ENCODE measurements at places on chromosomes 11 and 22.

- no peak for DNase-seq
Measured at GRCh38 chr11:31355131-31355530, 14.4 kb downstream of the DCDC1 start.

- no peak for DNase-seq
Measured at GRCh38 chr11:64934682-64935358, 873 bp downstream of the GPHA2 start.

DNA sequence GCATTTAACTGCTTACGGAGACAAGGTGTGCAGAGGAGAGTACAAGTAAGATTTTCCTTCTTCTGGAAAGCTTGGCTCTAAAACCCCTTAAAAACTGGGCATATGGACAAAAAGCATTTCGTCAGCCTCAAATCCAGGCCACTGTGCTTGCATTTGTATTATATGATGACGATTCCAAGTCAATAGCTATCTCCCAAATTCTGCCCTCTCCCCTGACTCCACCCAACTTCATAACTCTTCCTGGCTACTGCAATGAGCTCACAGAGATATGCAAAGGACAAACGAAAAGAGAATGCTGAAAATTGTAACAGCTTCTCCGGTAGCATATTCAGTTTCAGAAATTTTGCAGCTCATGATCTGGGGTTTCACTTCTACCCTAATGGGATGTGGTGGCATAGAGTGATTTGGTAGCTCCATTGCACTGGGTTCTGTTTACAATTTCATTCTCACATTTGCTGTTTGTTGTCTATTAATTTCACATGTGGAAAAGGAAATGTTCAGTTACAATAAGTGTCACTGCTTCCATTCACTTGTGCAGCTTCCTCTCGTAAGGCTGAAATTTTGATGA, 45.6 kb upstream of the CHRM4 start:
- DNase-seq = no peak

- no peak for DNase-seq
Measured at GRCh38 chr11:118213201-118213600, 11.6 kb downstream of the JAML start.

- DNase-seq = no peak
Measured at GRCh38 chr11:83611600-83611999, 325.4 kb upstream of the CCDC90B start.

GRCh38 chr22:47328550-47329243, 566.2 kb downstream of the TBC1D22A start:
- peak; percentile 19 for DNase-seq

GRCh38 chr22:46563381-46564083, 26.1 kb upstream of the CELSR1 start:
- peak; percentile 78 for DNase-seq

DNA sequence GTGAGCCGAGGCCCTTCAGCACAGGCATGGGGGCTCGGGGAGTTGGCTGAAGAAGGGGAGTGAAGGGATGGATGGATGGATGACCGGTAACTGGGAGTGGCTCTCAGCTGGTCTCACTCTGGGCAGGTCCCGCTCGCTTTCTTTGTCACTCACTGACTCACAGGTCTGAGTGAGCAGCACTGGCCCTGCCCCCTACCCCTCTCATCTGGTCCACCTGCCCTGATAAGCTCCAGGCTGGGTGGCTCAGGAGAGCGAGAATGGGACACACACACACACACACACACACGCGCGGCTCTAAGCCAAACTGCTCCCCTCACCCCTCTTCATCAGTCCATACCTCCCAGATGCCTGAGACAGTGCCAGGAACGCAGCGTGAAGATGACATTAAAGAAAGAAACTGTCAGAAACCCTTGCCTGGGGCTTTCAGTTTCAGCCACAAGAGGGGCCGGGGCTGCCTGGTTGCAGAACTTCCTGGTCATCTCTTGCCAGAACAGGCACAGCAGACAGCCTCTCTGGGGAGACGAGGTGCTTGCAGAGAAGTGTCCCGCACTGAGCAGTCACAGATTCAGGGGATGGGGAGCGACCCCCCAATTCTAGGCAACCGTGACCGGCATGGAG, 16.5 kb upstream of the SHISAL1 start:
- DNase-seq = no peak

- no peak for DNase-seq
Measured at GRCh38 chr22:47123006-47123826, 360.8 kb downstream of the TBC1D22A start.

- peak; percentile 62 for DNase-seq
Measured at GRCh38 chr22:23128269-23129108, 13.3 kb downstream of the RSPH14 start.

DNA sequence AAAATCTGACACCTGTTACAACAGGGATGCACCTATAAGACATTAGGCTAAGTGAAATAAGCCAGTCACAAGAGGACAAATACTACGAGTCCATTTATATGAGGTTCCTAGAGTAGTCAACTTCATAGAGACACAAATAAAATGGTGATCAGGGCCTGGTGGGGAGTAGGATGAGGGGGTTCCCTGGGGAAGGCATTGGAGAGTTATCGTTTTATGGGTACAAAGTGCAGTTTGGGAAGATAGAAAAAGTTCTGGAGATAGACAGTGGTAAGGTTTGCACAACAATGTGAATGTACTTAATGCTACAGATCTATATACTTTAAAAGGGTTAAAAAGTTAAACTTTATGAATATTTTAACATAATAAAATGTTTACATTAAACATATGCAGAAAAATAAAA, 31.4 kb upstream of the B3GNT6 start:
- DNase-seq = no peak

DNA sequence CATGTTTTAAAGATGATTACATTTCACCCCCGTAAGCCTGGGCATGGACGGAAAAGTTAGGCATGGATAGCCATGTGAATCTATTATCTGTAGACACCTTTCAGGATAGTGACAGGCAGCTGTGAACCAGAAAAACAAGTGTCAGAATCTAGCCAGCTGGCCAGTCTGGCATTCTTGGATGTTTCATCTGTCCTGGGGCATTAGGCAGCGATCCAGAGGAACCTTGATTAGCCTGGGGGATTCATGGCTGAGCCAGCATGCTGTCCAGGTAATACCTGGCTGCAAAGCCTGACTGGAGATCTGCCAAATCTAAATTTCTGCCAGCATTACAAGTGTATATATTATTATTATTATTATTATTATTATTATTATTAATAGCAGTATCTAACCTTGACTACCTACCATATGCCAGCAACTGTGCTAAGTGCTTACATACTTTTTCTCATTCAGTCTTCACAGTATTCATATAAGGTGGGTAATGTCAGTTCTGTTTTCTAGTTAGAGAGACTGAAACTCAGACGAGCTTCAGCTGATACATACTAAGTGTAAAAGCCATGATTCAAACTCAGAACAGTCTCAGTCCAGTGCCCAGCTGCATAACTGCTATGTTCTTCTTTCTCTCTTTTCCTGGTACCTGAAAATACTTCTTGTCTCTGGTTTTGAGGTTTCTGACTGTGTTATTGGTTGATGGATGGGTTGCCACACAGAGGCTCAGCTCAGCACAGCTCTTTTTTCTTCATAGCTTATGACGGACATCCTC, 12.8 kb downstream of the BMAL1 start:
- DNase-seq = no peak

GRCh38 chr22:32800994-32801536, 440 bp upstream of the TIMP3 start:
- no peak for DNase-seq

DNA sequence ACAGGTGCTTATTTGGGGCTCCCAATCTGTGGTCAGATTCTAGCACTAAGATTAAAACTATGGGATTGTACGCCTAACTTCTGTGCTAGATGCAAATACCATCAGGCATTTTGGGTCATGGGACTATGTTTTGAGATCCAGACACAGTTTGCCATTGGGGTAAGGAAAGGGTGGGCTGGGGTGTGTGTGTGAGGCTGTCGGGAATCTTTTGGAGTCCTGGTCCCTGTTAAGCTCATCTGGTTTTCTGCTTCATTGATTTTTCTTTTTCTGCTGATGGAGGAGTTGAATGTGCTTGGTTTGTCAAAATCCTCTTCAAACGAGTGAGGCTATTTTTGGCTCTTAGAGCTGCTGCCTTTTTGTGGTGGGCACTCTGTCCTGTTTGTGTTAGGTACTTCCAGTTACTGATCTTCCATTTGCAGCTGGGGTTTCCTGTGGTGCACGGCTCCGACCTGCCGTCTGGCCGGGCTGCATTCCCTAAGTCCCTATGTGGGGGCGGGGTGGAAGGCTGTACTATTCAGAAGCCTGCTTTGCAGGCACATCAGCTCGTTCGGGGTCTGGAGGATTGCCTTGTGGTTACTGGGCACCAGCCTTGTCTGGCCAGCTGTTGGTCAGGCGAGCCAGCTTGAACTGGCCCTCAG, 2.9 kb downstream of the BCR start:
- DNase-seq = peak; percentile 97

DNA sequence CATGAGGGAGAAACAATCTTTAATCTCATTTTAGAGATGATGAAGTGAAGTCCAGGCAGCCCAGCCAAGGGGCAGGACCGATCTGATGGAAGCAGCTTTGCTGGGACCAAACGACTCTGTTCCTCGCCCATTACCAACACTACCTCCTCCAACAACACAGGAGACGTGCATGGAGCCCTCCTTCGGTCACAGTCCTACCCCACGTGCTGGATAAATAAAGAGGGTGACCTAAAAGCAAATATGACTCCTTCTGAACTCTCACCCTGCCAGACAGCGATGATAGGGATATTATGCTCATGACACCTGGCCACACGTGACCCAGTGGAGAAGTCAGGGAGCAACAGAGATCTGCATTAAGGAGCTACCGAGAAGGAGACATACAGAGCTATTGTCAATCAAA, 26.0 kb downstream of the SCGB1A1 start:
- DNase-seq = no peak

DNA sequence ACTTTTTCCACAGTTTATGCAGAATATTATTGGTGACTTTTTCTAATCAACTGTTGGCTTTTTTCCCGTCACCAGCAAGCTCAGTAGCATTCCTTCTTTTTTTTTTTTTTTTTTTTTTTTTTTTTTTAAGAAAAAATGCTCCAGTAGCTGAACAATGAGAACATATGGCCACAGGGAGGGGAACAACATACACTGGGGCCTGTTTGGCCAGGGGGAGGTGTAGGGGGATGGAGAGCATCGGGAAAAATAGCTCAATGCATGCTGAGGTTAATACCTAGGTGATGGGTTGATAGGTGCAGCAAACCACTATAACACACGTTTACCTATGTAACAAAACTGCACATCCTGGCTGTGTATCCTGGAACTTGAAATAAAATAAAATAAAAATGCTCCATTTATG, 82.5 kb downstream of the ARHGAP42 start:
- DNase-seq = no peak

DNA sequence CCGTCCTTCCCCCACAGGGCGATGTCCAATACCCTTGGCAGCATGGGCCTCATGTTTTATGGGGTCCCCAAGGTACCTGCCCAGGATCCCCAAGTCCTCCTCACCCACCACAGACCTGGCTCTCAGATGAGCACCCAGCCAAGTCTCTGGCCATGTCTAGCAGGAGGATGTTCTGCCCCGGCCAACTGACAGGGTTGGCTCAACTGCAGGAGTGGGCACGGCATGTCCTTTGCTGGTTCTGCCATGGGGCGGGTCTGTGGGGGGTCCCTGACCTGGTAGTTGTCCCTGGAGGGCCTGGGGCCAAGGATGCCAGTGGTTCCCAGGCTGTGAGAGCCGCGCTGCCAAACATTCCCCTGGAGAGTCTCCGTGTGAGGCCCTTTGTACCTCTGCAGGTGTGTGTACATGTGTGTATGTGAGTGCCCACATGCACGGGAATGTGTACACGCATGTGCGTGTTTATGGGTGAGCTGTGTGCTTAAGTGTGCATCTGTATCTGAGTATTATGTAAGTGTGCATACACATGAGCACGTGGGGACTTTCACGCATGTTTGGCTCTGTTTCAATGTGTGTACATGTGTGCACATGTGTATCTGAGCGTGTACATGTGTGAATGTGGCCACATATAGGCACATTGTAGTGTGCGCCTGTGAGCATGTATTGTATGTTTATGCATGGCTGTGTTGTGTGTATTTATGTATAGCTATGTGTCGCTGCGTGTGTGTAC, 85.5 kb downstream of the KCNQ1 start:
- no peak for DNase-seq

DNA sequence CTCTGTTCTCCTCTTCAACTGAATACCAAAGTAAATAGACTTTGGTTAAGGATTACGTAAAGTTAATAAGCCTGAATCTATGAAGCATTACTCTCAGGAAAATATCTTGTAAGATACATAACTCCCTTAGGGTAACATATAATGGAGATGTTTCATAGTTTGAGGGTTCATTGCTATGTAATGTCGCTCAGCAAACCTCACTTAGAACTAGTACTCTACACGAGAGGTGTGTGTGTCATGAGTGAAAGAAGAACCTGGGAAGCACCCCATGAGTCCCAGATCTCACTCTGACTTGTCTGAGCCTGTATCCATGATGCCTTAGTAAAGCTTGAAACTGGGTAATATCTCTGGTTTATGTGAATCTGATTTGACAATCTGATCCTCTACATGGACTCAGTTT, 429.5 kb upstream of the ANO3 start:
- DNase-seq = no peak

DNA sequence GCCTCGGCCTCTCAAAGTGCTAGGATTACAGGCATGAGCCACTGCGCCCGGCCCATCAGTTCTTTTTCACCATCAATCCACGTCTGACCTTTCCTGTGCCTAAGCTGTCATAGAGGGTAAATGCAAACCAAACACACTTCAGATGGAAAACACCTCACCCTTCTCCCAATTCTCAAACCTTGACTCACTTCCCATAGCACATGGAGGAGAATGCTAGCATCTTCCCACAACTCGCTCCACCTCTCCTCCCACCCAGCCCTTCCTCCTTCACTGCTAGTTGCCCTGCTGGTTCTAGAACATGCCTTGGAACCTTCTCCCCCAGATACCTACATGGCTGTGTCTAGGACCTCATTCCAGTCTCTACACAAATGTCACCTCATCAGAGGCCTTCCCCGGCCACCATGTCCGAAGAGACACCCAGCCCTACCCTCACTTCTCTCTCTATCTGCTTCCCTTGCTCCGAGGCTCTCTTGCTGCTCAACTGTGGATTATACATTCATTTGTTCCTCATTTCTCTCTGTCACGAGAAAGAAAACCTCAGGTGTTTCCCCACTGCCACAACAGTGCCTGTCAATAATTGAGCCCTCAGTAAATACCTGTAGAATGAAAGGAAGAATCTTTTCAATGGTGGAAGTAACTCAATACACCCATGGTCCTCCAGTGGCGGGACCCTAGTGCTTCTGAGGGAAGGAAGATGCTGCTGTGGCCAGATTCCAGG, 21.3 kb upstream of the NCF4 start:
- DNase-seq = no peak
